ENCODE measurements at places on chromosomes 2 and 18.

- no peak for DNase-seq
Measured at GRCh38 chr2:39732482-39732881, 46.6 kb downstream of the THUMPD2 start.

GRCh38 chr2:1639086-1639858 lies 105.0 kb downstream of the PXDN start:
- no peak for DNase-seq

- DNase-seq: peak; percentile 62
Measured at GRCh38 chr2:101341901-101342624, 33.6 kb upstream of the RNF149 start.

- DNase-seq: no peak
Measured at GRCh38 chr2:206259376-206260187, 14.9 kb upstream of the ZDBF2 start.

GRCh38 chr2:231856959-231857358 lies 69.2 kb downstream of the NPPC start:
- DNase-seq: no peak

- DNase-seq: no peak
Measured at GRCh38 chr2:170500104-170500503, 215.0 kb upstream of the SP5 start.

GRCh38 chr2:192604295-192604694 lies 409.6 kb upstream of the TMEFF2 start:
- DNase-seq: no peak

DNA sequence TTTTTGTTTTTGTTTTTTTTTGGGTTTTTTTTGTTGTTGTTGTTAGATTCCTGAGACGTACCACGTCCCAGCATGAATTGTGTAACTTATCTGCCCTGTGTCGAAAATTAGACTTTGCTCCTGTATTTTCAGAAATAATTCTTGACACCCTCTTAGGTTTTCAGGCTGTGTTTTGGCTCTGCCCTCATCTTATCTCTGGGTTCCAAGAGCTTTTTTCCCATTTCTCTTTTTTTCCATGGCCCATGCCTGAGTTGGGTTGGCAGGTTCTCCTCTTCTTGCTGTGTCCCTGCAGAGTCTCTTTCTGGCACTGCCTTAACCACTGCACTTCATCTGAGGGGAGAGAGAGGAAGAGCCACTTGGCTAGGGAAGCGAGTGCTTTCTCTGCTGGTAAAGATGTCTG lies 42.4 kb downstream of the CTIF start:
- DNase-seq: no peak

DNA sequence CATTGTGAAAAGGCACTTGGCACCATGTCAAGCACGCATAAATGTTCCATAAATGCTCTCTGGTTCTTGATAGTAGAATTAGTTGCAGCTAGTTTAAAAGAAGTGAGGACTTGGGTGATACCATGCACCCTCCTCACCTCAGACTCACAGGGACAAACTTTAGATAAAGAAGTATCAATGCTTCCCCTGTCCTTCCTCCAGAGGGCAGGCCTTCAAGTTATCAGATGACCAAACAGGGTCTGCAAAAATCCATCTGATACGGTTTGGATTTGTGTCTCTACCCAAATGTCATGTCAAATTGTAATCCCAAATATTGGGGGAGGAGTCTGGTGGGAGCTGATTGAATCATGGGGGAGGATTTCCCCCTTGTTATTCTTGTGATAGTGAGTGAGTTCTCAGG lies 54.1 kb downstream of the C1QL2 start:
- DNase-seq: no peak

DNA sequence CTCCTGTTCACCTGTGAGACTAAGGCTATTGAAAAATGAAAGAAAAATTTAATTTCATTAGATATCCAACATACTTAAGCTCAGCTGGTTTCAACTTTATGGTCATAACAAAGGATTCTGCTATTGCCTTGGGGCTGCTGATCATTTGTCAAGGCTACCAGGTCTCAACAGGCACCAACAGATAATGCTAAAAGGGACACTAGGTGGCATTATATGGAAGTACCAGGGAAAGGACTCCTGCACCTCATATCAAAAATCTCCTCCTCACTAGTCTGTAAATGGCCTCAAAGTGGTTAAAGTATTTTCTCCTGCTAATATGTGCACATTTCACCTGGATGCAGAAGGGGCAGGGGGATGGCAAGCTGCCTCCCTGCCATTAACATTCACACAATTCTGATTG lies 167.9 kb upstream of the REG3A start:
- DNase-seq: no peak

- DNase-seq: no peak
Measured at GRCh38 chr2:45115181-45115580, 105.9 kb upstream of the SIX2 start.

DNA sequence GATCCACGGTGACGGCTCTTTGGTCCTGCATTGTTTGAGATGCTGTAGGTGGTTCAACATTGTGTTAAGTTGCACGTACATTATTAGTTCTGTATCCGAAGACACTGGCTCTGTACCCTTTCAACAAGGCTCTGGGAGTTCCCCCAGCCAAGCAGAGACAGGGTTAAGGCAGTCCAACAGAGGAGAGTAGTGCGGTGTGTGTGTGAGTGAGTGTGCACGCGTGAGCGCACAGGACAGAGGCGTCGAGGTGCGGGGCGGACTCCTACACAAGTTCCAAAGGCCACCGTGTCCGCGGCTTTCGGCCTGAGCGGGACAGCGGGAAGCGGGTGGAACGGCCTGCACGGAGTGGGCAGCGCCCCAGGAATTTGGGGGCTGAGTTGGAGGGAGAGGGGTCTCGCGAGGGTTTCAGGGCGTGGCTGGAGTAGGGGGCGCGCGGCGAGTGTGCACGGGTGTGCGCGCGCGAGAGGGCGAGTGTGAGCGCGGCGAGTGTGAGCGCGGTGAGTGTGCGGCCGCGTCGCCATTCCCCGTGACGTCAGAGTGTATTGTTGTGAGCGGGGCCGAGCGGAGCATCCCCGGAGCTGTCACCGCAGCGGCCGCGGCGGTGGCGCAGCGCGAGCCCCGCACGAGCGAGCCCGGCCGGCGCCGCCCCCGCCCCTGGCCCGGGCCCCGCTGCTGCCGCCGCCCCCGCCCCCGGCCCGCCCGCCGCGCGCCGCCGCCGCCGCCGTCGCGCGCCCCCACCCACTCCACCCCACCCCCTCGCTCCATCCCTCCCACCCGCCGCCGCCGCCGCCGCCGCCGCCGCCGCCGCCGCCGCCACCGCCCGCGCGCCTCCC lies at the start of gene ASXL3:
Gene ASXL3 (plus strand): TSS at position 535 of the 833 bp plus-strand sequence. CDS start 413 bp downstream, outside the sequence.
- no peak for DNase-seq

DNA sequence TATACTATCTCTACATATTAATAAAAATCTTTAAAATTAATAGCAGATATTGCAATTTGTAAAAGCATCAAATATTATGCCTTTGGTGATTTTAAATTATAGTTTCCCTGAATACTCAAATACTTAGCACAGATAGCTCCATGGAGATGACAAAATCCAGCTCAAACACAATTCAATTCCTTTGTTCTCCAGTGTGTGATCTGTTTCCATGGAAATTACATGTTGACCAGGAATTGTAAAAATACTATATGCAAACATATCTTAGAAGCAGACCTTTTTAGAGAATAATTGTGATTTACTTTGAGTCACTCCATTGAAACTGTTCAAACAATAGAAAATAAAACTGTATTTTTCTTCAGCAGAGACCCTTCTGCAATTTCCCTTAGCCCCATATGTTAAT lies 68.3 kb downstream of the FAM161A start:
- no peak for DNase-seq

Measured in effector memory CD4-positive, alpha-beta T cell (primary cell).